Lower leg skin (tissue), 4 donors: ENCODE measurements at places on chromosomes 2 and 18.

DNA sequence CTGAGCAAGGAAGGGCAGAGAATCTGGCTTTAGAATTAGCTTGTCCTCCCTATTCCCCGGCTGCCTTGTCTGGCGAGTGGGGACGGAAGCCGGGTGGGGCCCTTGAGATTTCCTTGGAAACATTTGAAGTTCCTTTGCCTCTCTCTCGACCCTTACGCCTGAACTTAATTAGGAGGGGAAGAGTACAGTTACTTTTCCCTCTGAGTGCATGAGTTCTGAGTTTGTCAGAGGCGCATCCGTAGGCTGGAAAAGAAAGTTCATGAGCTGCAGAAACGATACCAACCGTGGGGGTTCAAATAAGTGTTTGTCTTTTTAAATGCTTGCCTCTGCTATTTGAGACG lies 468 bp downstream of the PIKFYVE start:
- no peak for DNase-seq

DNA sequence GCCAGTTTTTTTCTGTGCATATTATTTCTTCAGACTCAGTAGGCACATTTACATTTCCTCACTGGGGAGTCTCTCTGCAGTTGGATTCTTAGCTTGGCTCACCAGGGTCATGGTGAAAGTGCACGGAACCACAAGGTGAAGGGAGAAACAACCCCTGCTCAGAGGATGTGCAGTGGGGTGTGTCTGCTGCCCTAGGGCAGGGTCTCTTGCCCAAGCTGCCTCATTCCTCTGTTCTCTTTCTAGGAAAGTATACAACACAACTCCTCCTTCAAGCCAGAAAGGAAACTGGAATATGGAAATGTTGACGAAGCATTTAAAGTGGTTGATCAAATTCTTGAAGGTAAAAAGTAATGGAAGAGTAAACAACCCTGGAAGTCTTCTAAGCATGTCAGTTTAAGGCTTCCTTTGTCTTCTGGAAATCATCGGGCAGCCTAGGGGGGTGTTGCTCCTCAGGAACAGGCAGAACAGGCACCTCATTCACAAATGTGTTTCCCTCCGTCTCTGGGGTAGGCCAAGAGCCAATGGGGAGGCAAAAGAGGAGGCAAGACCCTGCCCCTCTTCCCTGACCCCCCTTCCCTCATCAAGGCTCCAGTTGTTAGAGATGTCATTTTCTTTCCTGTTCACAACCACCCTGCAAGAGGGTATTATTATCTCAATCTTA lies 41.4 kb downstream of the AOX1 start:
- DNase-seq: no peak

- DNase-seq: no peak
Measured at GRCh38 chr2:174336501-174337336, 2.0 kb downstream of the SP9 start.

- no peak for DNase-seq
Measured at GRCh38 chr18:24446453-24446852, 14.0 kb upstream of the HRH4 start.

- DNase-seq: no peak
Measured at GRCh38 chr18:55247032-55247431, 287.8 kb upstream of the CCDC68 start.

GRCh38 chr18:13448335-13448795 lies 229.8 kb downstream of the LDLRAD4 start:
- no peak for DNase-seq

DNA sequence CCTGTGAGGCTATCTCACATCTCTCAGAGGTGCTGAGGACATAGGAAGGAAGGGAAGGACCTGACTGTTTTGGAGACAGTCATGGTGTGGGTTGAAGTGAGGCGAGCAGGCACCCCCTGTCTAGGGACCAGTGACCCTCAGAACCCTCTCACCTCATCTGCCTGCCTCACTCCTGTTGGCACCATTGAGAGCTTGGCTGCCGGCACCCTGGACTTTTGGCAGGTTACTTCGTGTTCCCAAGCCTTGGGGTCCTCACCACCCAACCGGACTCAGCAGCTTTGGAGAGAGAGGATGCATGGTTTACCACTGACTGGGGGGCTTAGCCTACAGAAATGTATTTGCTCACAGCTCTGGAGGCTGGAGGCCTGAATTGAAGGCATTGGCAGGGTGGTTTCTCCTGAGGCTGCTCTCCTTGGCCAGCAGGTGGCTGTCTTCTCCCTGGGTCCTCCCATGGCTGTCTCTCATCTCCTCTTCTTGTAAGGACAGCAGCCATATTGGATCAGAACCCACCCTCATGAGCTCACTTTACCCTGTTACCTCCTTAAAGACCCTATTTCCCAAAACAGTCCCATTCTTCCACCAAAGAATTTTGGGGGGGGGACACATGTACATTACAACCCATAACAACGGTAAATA lies 142.0 kb downstream of the TSN start:
- DNase-seq: no peak

GRCh38 chr2:40287195-40287594 lies 164.7 kb downstream of the SLC8A1 start:
- DNase-seq: no peak

DNA sequence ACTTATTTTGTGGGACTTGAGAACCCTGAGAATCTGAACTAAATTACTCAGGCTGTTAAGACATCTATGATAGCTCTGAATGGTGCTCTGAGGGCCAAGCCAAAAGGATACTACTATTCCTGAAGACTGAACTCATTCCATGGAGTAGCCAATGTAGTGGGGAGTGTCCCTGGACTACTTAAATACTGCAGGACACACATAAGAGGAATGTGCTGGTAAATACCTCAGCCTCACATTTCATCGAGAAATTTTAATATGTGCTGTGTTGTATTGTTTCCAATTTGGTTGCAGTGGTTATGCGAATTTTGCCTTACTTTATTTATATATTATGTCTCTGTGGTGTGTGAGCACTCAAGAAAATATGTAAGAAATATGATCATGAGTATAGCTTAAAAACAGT lies 264.4 kb upstream of the FIGN start:
- DNase-seq: no peak

DNA sequence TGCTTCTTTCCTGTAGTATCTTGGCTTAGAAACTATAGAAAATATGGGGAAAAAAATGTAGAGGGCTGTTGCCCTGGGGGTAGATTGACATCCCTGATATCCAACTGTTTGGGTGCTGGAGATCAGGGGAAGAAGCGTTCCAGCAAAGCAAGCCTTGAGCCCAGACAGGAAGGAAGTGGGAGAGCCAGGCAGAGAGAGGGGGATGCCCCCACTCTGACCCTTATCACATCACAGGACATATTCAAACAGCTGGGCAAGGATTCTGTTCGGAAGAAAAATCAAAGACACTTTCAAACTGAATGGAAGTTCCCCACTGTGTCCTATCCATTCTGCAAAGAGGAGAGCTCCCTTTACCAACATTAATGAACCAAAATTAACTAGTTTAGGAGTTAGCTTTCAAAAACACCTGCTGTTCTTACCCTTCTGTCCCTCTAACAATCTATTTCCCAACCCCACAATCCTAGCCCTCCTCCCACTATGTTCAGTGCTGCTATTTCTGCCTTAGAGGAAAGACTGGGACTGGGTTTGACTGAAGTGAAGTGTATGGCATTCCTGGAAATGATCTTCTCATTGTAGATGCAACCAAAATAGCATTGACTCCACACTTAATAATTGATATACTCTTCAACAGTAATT lies 16.9 kb upstream of the KCNG3 start:
- no peak for DNase-seq

- no peak for DNase-seq
Measured at GRCh38 chr2:96493072-96493471, 12.1 kb downstream of the NEURL3 start.

GRCh38 chr2:191051825-191052778 lies 38.1 kb upstream of the STAT1 start:
- DNase-seq: no peak
